GM12878 (cell line): ENCODE measurements at places on chromosomes 1 and 21. TPM values are rescaled to one million over a fixed set of nuclear protein-coding genes. Genes with fewer than 3 reads are reported as not detected.

The LMX1A gene
- not detected in 2 replicates for total RNA-seq

The CD1E gene
- not detected in 2 replicates for total RNA-seq

The ZNF648 gene
- total RNA-seq = not detected in 2 replicates

The CD164L2 gene
- total RNA-seq = not detected in 2 replicates

The C1orf232 gene
- not detected in 2 replicates for total RNA-seq

The FAM72B gene
- total RNA-seq = 11.9 and 13.6 TPM in 2 replicates

The CNKSR1 gene
- total RNA-seq = 1.1 TPM in 2 replicates

The GUCA2B gene
- total RNA-seq = not detected in 2 replicates

The KCNT2 gene
- total RNA-seq = not detected in 2 replicates

The PPFIA4 gene
- 1.1 and 1.5 TPM in 2 replicates for total RNA-seq

The KLHDC9 gene
- 2.7 and 3.3 TPM in 2 replicates for total RNA-seq

The DRAXIN gene
- total RNA-seq = 0.05 TPM in 1 of 2 replicates, not detected in the other

The KLHL21 gene
- total RNA-seq = 11.0 and 12.2 TPM in 2 replicates

DNA sequence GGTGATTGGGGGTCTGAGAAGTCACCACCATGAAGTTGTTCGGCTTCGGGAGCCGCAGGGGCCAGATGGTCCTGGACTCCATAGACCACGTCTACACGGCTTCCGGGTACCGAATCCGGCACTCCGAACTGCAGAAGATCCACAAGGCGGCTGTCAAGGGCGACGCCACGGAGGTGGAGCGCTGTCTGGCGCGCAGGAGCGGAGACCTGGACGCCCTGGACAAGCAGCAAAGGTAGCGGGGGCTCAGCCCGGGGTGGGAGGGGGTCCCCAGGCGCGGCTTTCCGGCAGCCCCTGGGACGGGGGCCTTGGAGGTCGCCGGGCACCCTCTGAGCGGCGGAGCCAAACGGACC is 146.5 kb downstream of the LIPI start:
- no peak for DNase-seq
- H3K4me3 ChIP-seq = no peak overlapping the region
- no peaks in the 10 kb centered on the region for H3K27me3 ChIP-seq
- H3K27ac ChIP-seq = no peak overlapping the region
- H3K4me1 ChIP-seq = no peaks in the 10 kb centered on the region
- H3K36me3 ChIP-seq = no peaks in the 10 kb centered on the region; the same call in 1 of the 2 replicates

GRCh38 chr1:161111117-161111516 is 6.7 kb downstream of the PFDN2 start:
- H3K4me1 ChIP-seq = no peaks in the 10 kb centered on the region
- peaks cover 2% of the 10 kb centered on the region; the same call in 1 of the 2 replicates for H3K36me3 ChIP-seq
- DNase-seq = no peak
- no peaks in the 10 kb centered on the region for H3K27me3 ChIP-seq
- no peak overlapping the region for H3K27ac ChIP-seq

DNA sequence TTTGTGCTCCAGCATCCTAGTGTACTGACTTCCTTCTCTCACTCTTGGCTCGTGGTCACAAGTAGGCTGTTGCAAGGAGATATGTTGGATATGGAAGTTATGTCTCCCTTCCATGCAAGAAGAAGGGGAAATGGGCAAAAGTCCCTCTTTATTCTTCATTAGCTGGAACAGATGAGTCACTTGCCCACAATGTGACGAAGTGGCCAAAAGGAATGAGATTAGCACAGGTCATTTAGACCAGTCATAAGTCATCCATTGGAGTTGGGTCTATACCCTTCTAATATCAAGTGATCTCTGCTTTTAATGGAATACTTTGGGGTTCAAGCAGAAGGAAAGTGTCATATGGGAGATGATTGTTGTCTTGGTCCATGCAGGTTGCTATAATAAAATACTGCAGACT is 91.2 kb upstream of the NGF start:
- no peak for DNase-seq
- H3K27ac ChIP-seq = no peak overlapping the region
- no peaks in the 10 kb centered on the region for H3K36me3 ChIP-seq
- H3K4me1 ChIP-seq = no peaks in the 10 kb centered on the region

DNA sequence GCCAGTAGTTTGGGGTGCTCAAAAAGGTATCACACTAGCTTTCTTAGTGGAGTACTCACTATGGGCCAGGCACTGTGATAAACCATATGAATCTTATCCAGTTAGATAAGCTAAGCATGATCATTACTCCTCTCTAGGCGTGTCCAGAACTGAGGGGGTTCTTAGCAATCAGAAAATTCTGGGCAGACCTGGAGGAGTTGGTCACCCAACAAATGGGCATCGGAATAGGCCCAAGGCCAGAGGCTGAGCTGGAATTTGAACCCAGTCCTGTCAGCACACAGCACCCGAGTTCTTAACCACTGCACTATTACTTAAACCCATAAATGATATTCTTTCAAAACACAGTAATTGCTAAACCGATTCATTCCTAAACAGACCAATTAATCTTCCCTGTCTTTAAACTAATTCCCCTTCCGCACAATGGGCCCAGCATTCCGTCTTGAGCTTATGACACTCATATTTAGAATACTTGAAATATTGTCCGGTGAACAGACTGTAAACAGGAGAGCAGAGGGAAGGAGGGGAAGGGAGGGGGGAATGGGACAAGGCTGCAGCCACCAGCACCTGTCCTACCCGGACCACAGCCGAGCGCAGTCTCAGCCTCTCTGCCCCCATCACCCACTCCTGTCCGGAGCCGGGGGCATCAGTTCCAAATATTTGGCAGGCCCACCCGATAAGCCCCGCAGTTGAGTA is 113.0 kb upstream of the GADD45A start:
- H3K36me3 ChIP-seq = no peaks in the 10 kb centered on the region
- DNase-seq = no peak
- no peaks in the 10 kb centered on the region for H3K4me1 ChIP-seq
- H3K4me3 ChIP-seq = no peak overlapping the region
- H3K27me3 ChIP-seq = 0 out of 2 replicates have a peak, but pooled peaks cover 2% of the 10 kb centered on the region

- no peaks in the 10 kb centered on the region for H3K36me3 ChIP-seq
- no peak overlapping the region for H3K27ac ChIP-seq
- H3K4me3 ChIP-seq = no peak overlapping the region
- H3K4me1 ChIP-seq = peaks cover 10% of the 10 kb centered on the region
- H3K27me3 ChIP-seq = no peaks in the 10 kb centered on the region
Observed at GRCh38 chr1:54806931-54807611, 5.9 kb upstream of the TTC22 start.

DNA sequence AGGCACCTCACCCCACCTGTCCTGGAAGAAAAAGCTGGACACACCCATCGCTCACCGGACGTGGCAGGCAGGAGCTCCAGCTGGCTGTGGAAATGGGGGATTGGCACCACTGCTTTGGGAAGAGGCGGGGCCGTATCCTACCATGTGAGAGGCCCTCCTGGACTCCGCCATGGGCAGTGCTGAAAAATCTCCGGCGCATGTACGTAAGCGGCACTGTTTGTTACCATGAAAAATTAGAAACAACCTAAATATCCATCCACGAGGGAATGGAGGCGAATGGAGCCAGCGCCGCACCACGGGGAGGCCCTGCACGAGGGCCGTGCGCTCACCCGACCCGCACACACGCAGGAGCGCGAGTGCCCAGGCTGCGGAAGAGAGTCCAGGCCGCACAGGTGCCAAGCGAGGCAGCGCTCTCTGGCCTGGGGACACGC is 3.1 kb downstream of the KRTAP10-8 start:
- DNase-seq = no peak
- H3K27me3 ChIP-seq = no peaks in the 10 kb centered on the region
- no peak overlapping the region for H3K27ac ChIP-seq
- no peaks in the 10 kb centered on the region for H3K36me3 ChIP-seq
- no peaks in the 10 kb centered on the region for H3K4me1 ChIP-seq

GRCh38 chr1:167238713-167239112 is 18.0 kb downstream of the POU2F1 start:
- no peaks in the 10 kb centered on the region for H3K27me3 ChIP-seq
- no peaks in the 10 kb centered on the region for H3K36me3 ChIP-seq
- H3K4me3 ChIP-seq = no peak overlapping the region
- H3K4me1 ChIP-seq = peaks cover 12% of the 10 kb centered on the region
- no peak overlapping the region for H3K27ac ChIP-seq
- DNase-seq = no peak

DNA sequence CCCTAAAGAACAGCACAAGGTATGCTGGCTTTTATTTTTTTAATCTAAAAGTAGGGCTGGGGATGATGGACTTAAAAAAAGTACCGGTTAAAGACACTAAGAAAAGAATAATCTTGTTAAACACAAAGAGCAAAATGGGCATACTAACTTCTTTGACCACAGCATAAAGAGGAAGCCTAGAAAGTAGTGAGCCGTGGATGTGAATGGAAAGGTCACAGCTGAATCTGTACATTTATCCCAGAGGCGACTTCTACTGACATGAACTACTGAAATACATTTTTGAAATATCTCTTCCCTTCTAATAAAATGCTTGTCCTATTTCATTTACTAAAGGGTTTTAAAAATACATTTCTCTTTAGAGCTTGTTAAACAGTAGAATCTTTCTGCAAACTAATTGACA is 140.7 kb downstream of the SLC45A1 start:
- H3K36me3 ChIP-seq = no peaks in the 10 kb centered on the region
- no peak for DNase-seq
- H3K4me1 ChIP-seq = peaks cover 10% of the 10 kb centered on the region
- no peak overlapping the region for H3K4me3 ChIP-seq
- H3K27ac ChIP-seq = no peak overlapping the region
- no peaks in the 10 kb centered on the region for H3K27me3 ChIP-seq

DNA sequence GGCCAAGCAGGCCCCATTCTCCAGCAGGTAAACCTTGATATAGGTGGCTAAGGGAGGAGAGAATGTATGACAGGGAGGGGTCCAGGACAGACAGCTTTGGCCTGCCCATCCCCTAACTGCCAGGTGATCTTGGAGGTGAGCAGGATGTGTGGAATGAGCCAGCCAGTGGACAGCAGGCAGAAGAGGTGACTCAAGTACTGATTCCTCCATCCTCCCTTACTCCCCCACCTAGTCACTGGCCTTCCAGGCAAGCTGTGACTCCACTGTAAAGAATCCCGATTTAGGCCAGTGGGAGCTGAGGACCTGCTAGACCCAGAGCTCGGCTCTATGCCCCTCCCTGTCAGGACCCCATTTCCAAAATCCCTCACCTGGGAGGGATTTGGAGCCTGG is 36.6 kb downstream of the RIMS3 start:
- H3K36me3 ChIP-seq = no peaks in the 10 kb centered on the region
- H3K4me1 ChIP-seq = peaks cover 15% of the 10 kb centered on the region
- no peak overlapping the region for H3K4me3 ChIP-seq
- no peak for DNase-seq

- DNase-seq = no peak
- no peak overlapping the region for H3K27ac ChIP-seq
- no peaks in the 10 kb centered on the region for H3K4me1 ChIP-seq
Observed at GRCh38 chr21:32626621-32627196, 14.5 kb upstream of the CFAP298 start.

GRCh38 chr1:160284220-160284781 is 632 bp downstream of the PEX19 start:
- peak overlapping the region; percentile 91 for H3K4me3 ChIP-seq
- H3K27me3 ChIP-seq = no peaks in the 10 kb centered on the region
- no peaks in the 10 kb centered on the region for H3K4me1 ChIP-seq
- DNase-seq = no peak
- peak overlapping the region; percentile 68 for H3K27ac ChIP-seq

DNA sequence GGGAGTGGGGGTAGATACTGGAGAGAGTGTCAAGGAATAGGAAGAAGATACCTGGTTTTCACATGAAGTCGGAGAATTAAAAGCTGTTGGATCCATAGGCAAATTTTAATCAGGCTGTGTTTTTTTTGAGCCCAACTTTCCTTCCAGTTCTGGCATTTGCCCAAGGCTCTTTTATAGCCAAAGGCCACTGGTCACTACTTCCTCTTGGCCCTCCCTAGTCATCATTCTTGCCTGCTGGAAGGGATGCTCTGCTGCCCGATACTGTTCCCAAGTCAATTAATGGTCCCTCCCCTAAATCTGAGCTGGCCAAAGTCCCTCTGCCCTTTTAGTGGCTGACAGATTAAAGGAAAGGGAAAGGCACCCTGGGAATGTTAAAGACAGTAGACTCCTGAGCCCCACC is 102.8 kb upstream of the ZNF648 start:
- no peak overlapping the region for H3K27ac ChIP-seq
- H3K4me1 ChIP-seq = no peaks in the 10 kb centered on the region
- no peaks in the 10 kb centered on the region; the same call in 1 of the 2 replicates for H3K27me3 ChIP-seq
- H3K36me3 ChIP-seq = no peaks in the 10 kb centered on the region
- H3K4me3 ChIP-seq = no peak overlapping the region
- DNase-seq = no peak

DNA sequence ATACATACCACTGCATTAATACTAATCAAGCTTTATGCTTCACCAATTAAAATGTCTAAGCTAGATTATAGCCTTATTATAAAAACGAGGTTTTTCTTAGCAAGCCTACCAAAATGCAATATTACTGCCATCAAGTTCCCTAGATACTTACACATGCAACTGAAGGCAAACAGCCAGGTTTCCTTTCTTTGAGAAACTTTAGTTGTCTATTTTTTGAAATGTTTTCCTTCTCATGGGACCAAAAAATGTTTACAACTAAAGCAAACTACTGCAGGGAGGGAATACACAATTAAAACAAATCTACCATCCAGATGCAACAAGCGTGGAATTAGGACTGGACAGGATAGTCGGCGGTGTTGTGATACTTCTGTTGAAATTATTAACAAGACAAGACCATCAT is 1.3 kb downstream of the ZNF644 start:
- peak overlapping the region; percentile 97 for H3K27ac ChIP-seq
- no peaks in the 10 kb centered on the region for H3K27me3 ChIP-seq
- no peak for DNase-seq
- peaks cover 9% of the 10 kb centered on the region for H3K4me1 ChIP-seq
- H3K36me3 ChIP-seq = no peaks in the 10 kb centered on the region
- H3K4me3 ChIP-seq = peak overlapping the region; percentile 70

GRCh38 chr1:54254055-54254454 is 54.1 kb downstream of the MRPL37 start:
- H3K27ac ChIP-seq = no peak overlapping the region
- H3K4me1 ChIP-seq = no peaks in the 10 kb centered on the region
- H3K36me3 ChIP-seq = no peaks in the 10 kb centered on the region; the same call in 1 of the 2 replicates
- no peak overlapping the region for H3K4me3 ChIP-seq
- no peak for DNase-seq

GRCh38 chr1:236455243-236455642 is 61.2 kb downstream of the EDARADD start:
- DNase-seq = no peak
- H3K4me1 ChIP-seq = peaks cover 16% of the 10 kb centered on the region
- H3K27ac ChIP-seq = no peak overlapping the region
- no peaks in the 10 kb centered on the region for H3K27me3 ChIP-seq
- H3K4me3 ChIP-seq = no peak overlapping the region
- H3K36me3 ChIP-seq = no peaks in the 10 kb centered on the region
